Retina (tissue), 1 donor: ENCODE measurements at places on chromosomes 4 and X.

DNA sequence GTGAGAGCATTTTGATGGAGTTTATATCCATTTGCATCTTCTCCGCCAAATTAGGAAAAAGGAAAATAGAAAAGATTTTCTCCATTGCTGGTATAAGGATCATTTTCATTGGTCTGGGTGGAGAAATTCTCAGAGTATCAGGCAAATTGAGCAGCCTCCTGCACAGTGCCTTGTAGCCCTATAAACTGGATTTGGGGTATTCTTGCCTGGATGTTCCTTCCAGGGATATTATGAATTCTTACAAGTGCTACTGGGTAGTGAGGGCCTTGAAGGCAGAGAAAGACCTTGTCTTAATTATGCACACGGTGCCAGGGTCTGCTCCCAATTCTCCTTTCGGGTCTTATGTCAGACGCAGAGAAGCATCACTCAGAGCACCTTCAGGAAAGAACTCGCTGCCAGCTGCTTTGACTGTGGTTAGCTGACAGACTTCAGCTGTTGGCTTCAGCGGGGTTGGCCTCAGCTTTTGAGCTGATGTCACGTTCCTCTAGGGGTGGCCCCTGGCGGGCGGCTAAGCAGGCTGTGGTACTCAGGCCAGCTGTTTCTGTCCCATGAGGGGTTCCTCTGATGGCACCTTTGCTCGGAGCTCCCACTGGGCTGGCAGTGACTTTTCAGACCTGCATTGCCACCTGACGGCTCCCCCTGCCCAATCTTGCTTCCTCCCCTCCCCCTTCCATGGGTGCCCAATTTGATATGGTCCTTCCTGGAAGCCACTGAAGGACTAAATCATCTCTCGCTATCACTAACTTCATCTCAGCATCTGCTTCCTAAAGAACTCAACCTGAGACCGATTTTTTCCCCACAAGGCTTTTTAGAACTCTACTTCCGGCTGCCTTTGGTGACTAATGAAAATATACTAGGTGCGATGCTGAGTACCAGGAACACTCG is 519.5 kb downstream of the BCOR start:
- DNase-seq: no peak

- no peak for DNase-seq
These were observed 68.8 kb downstream of the TECRL start for GRCh38 chr4:64340218-64341110.

- DNase-seq: no peak
These were observed 33.1 kb downstream of the NSUN7 start for GRCh38 chr4:40782876-40783275.

DNA sequence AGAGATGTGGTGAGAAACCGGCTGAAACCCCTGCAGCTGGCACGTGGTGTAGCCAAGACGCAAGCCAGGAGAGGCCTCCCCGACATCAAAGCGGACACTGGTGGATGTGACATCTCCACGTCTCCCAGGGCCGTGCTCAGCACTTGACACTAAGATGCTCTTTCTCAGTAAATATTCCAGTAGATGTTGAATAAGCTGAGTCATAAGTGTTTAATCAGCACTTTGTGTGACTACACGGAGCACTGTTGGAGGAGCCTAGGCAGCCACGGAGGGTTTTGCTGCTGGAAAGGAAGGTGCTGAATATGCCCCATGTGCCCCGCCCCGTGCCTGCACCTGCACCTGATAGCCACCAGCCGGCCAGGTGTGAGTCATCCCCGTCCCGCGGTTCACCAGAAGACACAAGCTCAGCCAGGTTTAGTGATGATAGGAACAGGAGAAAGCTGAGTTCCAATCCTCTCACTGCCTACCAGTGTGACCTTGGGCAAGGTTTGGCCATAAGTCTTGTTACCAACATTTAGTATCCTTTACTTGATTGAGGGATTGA is 29.0 kb upstream of the C4orf50 start:
- DNase-seq: no peak

DNA sequence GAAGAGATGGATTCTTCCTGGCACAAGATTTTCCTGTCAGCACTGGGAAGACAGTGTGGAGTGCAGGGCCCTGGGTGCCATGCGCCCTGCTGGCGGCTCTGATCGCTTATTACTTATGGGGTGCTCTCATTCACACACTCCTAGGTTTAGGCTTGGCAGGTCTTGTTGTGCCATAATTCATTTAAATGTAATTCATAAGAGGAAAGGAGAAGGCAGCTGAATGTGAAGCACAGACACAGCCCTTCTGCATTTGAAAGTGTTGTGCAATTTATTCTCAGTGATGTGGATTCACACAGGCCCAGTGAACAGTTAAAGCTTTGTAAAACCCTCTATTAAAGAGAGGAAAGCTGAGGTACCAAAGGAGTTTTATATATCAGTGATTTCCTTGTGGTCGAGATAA is 249.7 kb downstream of the C4orf33 start:
- no peak for DNase-seq

- DNase-seq: no peak
These were observed at the start of gene BEX5 for GRCh38 chrX:102155806-102156179. Gene BEX5 (minus strand): TSS chrX:102155977. CDS start chrX:102154265, 1,712 bp downstream.

DNA sequence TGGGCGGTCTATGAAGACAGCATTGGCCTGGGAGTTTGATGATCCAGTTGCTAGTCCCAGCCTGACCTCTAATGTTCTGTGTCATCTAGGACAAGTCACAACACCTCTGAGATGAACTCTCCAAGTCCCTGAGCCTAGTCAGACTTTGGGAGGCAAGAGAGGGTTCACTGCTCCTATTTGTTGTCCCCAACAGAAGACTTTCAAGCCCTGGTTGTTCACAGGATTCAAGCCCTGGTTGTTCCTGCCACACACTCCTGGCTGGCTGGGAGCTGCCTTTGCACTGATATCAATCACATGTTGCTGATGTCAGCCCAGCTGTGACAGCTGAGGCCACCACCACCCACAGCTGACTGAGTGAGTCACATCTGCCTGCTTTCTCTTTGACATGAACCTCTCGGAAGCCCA is 253.2 kb upstream of the RASGEF1B start:
- peak; percentile 57 for DNase-seq

DNA sequence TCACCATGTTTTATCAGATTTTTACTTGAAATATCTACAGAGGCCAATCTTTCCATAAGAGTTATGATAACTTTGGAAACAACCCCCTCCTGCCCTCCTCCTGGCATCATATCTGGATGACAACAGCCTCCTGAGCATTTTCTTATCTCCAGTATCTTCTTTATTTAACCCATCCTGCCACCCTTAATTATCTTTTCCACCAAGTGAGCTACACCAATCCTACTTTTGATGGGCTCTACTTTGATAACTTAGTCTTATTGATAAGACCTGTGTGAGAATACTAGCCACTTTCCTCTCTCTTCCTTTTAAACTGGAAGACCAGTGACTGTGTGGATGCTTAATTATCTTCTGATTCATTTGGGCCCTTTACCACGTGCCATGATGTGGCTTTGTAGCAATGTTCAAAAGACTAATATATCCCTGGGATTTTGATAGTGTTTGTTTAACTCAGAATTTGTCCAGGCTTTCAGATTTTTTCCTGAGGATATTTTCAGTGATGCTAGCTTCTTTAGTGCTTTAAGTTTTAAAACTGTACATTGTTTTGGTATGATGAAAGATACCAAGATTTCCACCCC is 330.1 kb upstream of the GIMD1 start:
- no peak for DNase-seq

- DNase-seq: no peak
These were observed 345.8 kb upstream of the GRID2 start for GRCh38 chr4:91957963-91958362.

DNA sequence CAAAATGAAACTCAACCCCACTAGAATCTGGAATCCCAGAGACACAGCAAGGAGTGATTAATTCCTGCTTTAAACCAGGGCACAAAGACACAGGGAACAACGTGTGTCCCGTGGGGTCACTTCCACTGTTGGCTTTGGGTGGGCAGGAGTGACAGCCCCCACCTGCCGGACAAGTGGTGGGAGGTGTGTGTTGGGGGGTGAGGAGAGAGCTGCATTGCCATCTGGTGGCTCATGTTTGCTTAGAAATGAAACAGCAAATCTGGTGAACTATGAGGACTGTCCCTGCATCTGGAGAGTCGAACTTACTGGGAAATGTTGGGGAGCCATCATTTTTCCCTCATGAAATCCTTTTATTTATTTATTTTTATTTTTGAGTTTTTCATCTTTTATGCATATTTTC is 75.9 kb upstream of the AFAP1 start:
- DNase-seq: no peak

DNA sequence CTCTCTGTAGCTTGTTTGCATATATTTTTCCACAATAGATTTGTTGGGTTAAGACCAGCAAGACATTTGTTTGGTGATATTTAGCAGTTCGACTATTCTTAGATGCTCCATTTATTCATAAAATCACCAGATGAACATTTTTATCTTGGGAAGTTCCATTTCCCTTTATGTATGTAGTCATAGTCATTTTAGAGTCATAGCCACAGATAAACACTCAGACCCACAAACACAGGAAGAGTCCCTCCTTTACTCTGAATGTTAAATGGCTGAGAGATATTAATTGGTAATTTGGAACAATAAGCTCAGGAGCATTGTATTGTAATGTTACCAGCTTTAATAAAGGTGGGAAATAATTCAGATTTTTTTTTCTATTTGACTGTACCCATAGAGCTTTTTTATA is 1608.7 kb downstream of the STIM2 start:
- DNase-seq: no peak

- DNase-seq: no peak
These were observed 90.9 kb upstream of the FAT1 start for GRCh38 chr4:186814535-186815070.

DNA sequence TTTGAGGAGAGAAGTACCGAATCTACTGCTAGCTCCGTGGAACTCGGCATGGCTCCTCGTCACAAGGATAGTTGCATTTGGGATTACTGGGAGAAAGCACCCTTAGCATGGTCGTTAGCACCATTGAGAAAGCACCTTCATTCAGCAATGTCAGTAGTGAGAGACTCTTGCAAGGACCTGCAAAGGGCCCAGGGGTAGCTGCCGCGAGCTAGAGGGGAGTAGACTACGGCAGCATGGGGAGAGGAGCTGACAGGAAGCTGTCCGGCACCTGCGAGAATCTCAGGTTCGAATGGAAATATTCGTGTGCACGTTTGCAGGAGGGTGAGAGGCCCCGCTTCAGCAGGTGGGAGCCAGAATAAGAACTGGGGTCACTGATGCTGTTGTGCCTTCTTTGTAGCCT is 20.2 kb downstream of the TLR10 start:
- DNase-seq: no peak

DNA sequence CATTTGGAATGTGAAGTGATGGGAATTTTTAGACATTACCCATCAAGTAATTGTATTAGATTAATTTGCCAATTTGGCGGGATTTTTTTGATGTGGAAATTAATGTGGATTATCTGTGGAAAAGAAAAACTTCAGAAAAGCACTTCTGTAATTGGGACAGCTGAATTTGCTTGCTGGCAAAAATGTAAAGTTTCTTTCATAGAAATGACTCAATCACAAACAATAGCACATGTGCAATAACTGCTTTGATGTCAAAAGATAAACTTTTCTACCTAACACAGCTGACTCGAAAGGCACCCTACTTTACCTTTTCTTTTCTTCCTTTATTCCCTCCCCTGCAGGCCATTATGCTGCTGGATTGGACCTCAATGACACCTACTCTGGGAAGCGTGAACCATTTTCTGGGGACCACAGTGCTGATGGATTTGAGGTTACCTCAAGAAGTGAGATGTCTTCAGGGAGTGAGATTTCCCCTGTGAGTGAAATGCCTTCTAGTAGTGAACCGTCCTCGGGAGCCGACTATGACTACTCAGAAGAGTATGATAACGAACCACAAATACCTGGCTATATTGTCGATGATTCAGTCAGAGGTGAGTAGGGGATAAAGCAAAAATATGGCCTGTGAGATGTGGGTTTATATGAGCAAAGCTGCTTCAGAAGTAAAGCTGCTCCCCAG is 1.4 kb downstream of the AREG start:
- no peak for DNase-seq

DNA sequence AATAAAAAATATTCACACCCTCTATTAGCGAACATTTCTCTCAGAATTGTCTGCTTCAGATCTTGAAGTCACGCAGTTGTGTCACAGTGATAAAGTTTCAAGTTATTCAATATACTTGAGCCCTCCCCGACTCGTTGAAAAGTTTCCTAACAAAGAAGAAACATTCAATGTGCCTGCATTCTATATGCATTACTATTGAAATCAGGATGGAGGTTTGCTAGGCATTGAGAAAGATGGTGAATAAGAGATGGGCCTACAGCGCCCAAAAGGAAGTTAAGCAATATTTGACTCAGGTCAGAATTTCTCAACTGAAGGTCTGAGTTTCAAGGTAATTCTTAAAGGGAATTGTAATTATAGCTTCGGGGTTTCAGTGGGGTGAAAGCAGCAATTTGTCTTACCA is 6.1 kb downstream of the TCEANC start:
- DNase-seq: no peak

- DNase-seq: no peak
These were observed 2.1 kb downstream of the ABHD18 start for GRCh38 chr4:127967141-127967775.

DNA sequence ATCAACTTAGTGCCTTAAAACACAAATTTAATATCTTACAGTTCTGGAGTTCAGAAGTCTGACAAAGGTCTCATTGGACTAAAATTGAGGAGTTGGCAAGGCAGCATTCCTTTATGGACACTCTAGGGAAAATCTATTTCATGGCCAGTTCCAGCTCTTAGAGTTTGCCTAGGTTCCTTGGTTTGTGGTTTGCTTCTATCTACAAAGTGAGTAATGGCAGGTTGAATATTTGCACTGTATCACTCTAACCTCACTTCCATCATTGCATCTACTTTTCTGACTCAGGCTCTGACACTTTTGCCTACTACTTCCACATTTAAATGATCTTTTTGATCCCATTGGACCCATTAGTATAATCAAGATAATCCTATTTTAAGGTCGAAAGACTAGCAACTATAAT is 64.7 kb upstream of the PCDH10 start:
- DNase-seq: no peak

GRCh38 chr4:181213551-181213950 is 1029.7 kb upstream of the TENM3 start:
- no peak for DNase-seq

GRCh38 chr4:110770353-110770752 is 147.5 kb upstream of the PITX2 start:
- no peak for DNase-seq

DNA sequence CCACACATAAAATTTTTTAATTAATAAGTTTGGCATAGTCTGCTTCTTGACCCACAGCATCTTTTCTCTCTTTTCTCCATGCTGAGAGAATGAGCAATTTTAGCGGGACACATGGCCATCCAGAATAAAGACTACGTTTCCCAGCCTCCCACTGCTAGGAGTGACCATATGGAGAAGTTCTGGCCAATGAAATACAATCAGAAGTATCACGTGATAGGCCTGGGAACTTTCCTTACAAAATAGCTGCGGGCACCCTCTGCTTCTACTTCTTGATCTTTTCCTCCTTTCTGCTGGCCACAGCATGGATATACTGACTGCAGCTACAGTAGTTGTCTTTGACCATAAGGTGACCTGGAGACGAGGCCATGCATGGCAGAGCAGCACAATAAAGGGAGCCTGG is 348.0 kb downstream of the BCOR start:
- no peak for DNase-seq

DNA sequence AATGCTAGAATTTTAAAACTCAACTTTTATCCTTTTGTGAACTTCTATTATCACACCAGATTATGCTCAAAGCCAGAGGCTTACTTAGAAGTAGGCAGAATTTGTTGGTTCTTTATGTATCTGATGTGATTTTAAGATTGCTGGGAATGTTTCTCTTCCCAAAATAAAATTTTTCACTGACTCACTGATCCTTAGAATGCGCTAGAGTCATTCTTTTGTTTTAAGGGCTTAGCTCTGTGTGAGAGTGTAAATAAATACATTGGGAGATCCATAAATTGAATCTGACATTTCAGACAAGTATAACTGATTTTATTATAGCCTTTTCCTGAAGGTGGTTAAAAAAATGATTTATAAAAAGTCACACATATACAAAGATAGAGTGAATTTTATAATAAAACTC is 101.3 kb downstream of the LARP1B start:
- DNase-seq: no peak
